CD4-positive, alpha-beta memory T cell (primary cell): ENCODE measurements at places on chromosomes 12 and 14. TPM values are rescaled to one million over a fixed set of nuclear protein-coding genes. Genes with fewer than 3 reads are reported as not detected.

Gene NRL
- 4.5 TPM for total RNA-seq

Gene HPD
- total RNA-seq: not detected

Gene KRT81
- not detected for total RNA-seq

Gene EIF2S1
- total RNA-seq: 72.1 TPM

Gene PPP1R36
- total RNA-seq: not detected

Gene JKAMP
- 29.9 TPM for total RNA-seq

Gene KRT77
- total RNA-seq: not detected

Gene TSPAN19
- not detected for total RNA-seq

Gene HVCN1
- 7.8 TPM for total RNA-seq

Gene RPAP3
- 40.8 TPM for total RNA-seq

Gene CCDC175
- total RNA-seq: not detected

Gene BDKRB2
- not detected for total RNA-seq

Gene TSPAN11
- total RNA-seq: not detected

Gene SLC5A8
- total RNA-seq: not detected
